CD8-positive, alpha-beta memory T cell (primary cell): ENCODE measurements at places on chromosomes 1 and 21. TPM values are rescaled to one million over a fixed set of nuclear protein-coding genes. Genes with fewer than 3 reads are reported as not detected.

CASQ1 gene
- polyA plus RNA-seq, result not detected

CRNN gene
- polyA plus RNA-seq, result not detected

GRCh38 chr21:44867999-44868700 lies 5.3 kb downstream of the PTTG1IP start:
- DNase-seq, result peak; percentile 66

ASCL5 gene
- not detected for polyA plus RNA-seq

DNA sequence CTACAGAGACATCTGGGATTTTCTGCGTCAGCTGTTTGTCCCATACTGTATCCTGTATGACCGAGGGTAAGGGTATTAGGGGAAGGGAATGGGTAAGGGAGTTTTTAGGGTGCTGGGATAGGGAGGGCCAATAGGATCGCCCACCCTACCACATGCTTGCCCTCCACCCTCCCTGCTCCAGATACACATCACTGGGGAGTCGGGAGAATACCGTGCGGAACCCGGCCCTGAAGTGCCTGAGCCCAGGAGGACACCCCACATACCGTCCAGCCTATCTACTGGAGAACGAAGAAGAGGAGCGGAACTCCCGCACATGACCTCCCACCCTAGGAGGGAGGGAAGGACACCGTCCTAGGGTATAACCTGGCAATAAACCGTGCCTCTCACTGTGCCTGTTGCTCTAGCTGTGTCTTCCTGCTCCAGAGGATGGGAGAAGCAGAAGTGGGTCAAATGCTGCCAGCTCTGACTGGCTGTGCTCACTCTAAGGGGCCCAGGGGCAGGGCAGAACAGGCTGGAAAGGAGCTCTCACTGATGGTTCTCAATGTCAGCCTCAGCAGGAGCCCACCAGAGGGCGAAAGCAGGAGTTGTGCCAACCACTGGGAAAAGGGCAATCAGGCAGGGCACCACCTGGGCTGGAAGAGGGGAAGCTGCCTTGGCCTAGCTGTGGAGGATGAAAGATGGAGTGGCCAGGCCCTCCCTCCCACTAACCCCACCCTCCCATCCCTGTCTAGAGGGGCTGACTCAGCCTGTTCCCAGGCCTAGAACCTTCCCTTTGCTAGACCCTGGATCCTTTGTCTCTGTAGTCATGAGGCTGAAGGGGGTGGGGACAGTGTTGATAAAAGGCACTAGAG lies 440 bp upstream of the LENEP start:
- peak; percentile 35 for DNase-seq

- DNase-seq, result no peak
Measured at GRCh38 chr1:231170875-231171274, 9.0 kb downstream of the TRIM67 start.

DNA sequence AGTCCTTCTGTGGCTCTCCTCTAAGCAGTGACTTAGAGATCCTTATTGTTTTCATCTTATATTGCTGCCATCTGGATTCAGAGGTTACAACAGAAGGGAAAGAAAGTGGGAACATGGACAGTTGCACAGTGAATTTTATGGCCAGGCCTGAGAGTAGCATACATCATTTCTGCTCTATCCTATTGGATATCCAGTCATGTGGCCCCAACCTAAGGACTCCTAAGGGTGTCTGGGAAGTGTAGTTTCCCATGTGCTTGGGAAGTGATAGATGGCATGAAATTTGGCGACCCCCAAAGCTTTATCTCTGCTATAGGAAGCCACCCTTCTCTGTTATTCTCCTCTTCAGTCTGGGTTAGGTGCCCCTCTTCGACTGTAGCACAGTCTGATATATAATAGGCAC lies 51.9 kb downstream of the CDC7 start:
- no peak for DNase-seq

DNA sequence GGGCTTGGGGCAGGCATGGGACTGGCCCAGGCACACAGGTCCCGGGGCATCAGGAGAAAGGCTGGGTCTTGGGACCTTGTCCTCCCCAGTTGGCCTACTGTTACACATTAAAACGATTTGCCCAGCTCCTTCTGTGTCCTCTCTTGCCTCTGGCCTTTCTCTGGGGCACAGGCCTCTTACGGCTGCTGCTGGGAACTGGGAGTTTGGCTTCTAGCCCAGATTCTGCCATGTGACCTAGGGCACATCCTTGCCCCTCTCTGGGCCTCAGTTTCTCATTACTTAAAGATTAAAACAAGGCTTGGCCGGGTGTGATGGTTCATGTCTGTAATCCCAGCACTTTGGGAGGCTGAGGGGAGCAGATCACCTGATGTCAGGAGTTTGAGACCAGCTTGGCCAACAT lies 14.0 kb downstream of the KDF1 start:
- DNase-seq, result no peak

- no peak for DNase-seq
Measured at GRCh38 chr1:243312952-243313634, 57.3 kb downstream of the SDCCAG8 start.

- no peak for DNase-seq
Measured at GRCh38 chr1:2472561-2473177, 3.4 kb upstream of the PLCH2 start.

FOXO6 gene
- not detected for polyA plus RNA-seq

DNA sequence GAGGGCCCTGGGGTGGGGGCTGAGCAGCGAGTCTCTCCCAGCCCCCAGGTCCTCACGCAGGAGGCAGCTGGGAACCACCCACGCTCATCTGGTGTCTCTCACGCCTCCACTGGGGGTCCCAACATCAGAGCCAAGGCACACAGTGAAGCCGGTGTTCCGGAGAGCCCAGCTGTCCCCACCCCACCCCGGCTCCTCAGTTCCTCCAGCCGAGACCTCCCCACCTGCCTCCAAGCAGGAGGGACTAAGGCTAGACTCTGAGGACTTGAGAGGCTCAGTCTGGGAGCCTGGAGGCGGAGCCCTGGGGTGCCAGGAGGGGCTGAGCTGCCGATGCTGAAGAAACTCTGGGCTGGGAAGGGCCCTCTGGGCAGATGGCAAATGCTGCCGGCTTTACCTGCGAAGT lies 1.6 kb upstream of the HPCA start:
- DNase-seq, result no peak

DNA sequence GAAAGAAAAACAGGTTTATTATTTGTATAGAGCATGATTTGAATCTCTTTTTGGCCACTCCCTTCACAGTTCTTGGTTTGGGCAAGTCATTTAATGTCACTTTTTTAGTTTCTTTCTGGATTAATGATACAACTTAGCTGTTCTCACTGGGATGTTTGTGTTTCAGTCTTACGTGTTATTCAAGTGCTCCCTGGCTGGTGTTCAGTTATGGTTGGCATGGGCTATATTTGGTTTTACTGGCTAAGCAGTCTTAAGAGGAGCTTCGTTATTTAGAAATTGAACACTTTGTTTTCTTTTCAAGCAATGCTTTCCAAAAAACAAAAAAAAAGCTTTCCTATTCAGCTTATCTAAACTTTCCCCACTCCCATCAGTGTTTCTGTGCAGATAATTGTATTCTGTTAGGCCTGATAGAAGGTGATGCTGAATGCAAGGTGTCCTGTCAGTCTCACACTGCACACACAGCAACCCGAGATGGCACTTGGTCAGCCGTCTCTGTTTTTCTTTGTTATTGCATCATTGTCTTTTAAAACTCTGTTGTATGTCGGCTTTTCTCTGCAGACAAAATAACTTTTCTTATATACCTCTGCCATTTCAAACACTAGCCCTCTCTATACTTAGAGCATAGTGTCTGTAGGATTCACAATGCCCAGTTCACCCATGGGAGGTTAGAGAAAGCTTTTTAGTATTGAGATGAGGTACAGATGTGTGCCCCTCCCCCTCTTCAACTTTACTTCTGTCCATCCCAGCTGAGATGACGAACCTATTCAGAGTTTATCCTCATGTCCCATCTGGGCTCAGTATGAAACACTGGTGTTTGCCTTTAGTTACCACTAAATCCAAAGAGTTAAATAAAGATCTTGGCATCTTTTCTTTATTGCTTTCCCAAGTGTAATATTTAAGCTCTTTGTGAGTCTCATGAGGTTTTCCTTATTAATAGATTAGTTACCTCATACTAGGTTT lies 80.2 kb downstream of the VPS13D start:
- DNase-seq, result no peak

RYR2 gene
- polyA plus RNA-seq, result 0.06 TPM

DNA sequence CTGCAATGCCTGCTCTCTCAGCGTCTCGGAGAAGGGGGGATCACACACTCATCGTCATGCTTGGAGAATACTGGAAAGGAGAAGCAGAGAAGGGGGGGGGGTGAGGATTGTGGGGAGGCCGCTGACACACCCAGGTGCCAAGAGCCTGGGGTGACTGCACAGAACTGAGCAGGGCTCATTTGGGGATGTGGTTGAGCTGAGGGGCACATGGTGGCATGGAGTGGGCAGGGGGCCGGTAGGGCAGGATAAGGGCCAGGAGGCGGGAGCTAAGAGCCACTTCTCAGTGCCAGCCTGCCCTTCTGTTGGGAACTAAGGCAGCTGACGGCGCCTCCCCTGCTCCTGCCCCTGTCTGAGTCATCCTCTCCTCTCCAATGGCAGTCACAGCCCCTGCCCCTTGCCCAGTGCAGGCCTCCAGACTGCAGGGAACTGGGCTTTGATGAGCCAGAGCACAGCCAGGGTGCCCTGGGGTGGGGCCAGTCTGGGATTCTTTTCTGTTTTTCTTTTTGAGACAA lies 27.2 kb downstream of the MRPL37 start:
- DNase-seq, result no peak

HSD11B1 gene
- 0.30 TPM for polyA plus RNA-seq

DNA sequence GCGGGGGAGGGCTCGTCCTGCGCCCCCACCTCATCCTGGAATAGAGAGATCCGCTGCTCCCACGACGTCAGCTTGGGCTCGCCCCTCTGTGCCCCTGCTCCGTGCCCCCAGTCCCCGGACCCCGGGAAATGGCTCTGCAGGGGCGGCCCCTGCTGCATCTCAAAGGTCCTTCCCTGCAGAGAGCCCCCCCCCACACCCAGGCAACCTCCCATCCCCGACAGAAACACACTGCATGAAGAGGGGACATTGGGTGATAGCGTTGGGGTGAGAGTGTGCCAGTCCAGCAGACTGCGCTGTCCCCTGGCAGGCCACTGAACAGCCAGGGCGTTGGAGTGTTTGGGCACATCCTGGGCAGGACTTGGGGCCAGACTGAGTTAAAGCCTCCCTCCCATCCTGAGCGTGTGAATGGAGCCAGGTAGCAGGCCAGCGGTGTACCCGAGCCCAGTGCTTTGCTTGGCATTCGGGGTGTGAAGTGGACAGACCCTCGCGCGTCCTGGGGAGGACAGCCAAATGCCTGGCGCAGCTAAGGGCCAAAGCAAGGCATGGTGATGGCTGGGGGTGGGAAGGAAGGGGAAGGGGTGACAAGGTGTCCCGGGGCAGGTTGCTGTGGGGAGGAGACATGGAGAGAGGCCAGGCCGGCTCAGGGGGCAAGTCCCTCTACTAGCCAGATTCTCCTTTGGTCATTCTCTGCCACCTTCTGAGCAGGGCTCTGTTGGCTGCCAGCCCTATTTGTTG lies 633 bp upstream of the ETNK2 start:
- no peak for DNase-seq

- DNase-seq, result no peak
Measured at GRCh38 chr1:67583462-67583950, 101.5 kb upstream of the GADD45A start.

FCRLB gene
- polyA plus RNA-seq, result 2.2 TPM

DNA sequence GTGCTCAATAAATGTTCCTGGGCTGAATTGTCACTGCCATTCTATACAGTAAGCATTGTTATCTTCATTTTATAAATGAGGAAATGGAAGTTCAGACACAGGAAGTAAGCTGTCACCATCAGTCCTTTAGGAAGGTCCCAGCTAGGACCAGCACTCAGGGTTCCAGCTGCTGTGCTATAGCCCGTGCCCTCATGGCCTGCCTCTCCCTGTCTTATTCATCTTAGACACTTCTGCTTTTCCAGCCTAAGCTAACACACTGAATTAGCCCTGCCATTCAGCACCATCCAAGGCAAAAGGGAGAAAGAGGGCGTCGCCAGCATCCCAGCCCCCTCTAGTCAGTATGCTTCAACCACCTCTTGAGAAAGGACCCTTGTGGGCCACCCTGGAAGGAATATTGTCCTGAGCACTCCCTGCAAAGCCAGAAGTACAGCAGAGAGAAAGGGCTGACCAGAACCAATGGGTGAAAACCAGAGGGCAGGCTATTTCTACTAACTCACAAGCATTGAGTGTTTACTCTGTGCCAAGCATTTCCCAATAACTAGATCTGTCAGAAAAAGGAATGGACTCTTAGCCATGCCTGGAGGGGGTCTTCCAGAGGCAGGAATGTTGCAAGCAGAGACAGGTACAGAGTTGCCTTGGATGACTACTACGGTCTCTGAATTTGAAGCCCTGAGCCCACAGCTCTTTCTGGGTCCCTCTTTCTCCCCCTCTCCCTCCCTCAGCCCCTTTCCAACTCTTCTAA lies 77.9 kb upstream of the NFIA start:
- no peak for DNase-seq

DNA sequence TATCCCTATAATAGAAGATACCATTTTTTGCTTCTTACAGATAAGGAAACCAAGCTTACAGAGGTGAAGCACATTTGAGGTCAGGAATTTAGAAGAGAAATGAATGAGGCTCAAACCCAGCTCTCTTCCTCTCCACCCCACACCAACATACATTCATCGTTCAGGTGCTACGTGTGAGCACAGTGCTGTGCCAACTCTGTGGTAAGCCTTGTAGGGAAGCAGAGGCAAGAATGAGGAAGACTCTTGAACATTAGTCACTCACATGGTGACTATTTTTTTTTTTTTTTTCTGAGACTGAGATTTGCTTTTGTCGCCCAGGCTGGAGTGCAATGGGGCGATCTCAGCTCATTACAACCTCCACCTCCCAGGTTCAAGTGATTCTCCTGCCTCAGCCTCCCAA lies 314.0 kb downstream of the NTNG1 start:
- no peak for DNase-seq

S100A12 gene
- polyA plus RNA-seq, result not detected

GRCh38 chr1:208161005-208161404 lies 83.2 kb downstream of the PLXNA2 start:
- no peak for DNase-seq

DNA sequence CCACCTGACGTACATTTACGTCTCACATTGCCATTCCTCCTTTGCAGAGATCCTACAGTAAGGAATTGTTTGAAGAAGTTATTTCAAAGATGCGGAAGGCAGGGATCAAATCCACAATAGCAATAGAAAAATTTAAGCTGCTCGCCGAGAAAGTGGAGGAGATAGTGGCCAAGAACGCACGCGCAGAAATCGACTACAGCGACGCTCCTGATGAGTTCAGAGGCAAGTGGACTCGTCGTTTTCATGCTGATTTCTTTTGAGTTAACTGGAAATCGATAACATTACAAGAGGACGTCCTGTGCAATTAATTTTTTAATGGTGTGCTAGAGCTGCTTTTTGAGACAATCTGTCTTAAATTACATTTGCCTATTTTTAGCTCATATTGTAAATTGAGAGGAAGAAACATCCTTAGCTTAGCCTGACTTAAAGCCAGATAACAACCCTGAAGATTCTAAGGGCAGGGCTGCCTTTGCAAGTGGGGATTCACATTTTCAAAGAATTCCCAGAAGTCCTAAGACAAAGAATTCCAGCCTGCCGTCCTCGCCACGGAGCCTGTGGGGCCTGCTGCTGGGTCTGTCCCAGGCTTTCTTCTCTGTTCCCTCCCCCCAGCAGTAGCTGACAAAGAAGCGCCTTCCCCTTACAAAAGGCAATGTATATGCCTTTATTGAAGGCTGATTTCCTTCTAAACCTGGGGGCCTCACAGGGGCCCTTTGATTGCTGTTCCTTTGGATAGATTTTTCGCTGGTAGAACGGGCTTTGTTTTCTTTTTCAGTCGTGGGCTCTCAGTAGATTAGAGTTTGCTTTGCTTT lies 31.6 kb upstream of the KIF1B start:
- no peak for DNase-seq

OR2L8 gene
- not detected for polyA plus RNA-seq
